Activated CD4-positive, alpha-beta T cell treated with anti-CD3 and anti-CD28 coated beads, Interleukin-2, amount 50 U/mL, for 4 hours (primary cell): ENCODE measurements at places on chromosomes 12 and 14.

DNA sequence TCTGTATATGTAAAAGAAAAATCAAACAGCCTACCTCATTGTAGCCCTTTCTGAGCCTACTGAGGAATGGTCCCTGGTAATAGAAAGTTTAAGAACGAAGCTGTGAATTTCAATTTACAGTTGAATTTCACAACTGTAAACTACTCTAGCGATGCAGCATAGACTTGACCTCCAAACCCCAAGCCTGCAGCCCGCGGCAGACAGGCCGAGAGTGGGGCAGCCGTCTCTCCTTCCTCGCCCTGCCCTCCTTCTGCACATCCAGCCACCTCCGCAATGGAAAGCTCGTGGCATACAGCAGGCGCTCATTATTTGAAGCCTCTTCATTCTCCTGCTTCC, 15.3 kb downstream of the RNASE2 start:
- no peak for DNase-seq

- no peak for DNase-seq
Measured at GRCh38 chr12:124790650-124791400, 72.8 kb downstream of the SCARB1 start.

GRCh38 chr14:72692696-72693095, 201.2 kb downstream of the DPF3 start:
- no peak for DNase-seq

DNA sequence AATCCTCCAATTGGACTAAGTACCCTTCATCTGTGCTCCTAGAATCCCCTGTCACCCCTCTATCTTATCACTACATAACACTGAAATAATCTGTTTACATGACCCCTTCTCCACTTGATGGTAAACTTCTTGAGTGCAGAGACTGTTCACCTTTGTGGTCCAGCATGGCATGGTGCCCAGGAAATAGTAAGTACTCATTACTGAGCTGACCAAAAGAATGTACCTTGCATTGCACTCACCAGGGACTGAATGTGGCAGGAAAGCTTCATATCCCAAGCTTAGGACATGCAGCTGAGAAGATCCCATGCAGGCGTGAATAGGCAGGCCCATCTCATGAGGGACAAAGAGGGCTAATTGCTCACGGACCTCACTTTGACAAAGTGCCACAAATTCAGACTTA, 1.4 kb upstream of the GARIN2 start:
- DNase-seq, result no peak

DNA sequence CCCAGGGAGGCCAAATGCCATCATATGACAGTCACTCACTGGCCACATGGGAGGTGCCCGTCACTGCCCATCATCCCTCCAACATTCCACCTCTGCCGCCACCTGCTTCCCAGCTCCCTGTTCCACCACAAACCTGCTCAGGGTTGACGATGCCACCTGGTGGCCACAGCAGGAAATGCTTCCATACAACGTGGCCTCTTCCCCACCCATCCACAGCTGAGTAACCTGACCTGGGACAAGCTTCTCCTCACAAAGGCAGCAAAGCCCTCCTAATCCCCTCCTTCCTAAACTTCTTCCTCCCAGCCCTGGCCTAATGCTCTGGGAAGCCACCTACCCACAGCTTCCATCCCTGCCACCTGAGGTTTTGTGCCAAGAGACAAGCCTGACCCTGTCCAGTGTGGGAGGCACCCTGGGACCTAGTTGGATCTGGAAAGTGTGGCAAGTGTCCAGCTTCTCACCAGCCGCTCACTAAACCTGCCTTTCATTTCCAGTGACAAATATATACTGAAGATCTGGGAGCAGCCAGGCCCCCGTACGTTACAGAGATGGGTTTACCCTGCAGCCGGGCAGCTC, 4.3 kb downstream of the DEGS2 start:
- no peak for DNase-seq

- DNase-seq, result no peak
Measured at GRCh38 chr12:40168001-40168400, 56.8 kb upstream of the LRRK2 start.

DNA sequence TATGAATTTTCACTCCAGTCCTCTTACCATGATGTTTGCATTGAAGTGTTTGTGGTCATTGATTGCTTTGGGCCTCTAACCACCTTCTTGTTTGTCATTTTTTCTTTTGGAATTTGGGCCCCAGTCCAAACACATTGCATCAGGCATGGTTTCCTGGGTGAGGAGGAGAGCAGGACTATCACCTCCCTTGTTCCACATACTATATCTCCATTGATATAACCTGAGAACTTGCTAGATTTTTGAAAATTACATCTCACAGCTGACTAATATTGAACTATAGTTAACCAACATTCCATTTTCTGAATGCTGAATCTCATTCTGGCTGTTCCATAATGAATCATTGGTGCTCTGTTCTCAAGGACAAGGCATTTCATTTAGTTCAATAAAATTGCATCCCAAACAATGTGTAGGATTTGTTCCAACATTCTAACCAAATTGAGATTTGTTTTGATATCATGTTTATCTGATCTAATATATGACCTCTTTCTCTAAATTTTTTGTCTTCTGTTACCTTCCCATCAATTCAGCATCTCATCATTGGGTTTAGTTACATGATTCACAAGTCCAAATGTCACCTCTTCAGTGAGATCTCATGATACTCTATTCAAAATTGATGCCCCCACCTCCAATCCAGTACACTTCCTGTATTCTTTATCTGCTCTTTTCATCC, 329.0 kb downstream of the ZFP36L1 start:
- no peak for DNase-seq

GRCh38 chr12:90677055-90677454, 277.9 kb downstream of the CCER1 start:
- no peak for DNase-seq

DNA sequence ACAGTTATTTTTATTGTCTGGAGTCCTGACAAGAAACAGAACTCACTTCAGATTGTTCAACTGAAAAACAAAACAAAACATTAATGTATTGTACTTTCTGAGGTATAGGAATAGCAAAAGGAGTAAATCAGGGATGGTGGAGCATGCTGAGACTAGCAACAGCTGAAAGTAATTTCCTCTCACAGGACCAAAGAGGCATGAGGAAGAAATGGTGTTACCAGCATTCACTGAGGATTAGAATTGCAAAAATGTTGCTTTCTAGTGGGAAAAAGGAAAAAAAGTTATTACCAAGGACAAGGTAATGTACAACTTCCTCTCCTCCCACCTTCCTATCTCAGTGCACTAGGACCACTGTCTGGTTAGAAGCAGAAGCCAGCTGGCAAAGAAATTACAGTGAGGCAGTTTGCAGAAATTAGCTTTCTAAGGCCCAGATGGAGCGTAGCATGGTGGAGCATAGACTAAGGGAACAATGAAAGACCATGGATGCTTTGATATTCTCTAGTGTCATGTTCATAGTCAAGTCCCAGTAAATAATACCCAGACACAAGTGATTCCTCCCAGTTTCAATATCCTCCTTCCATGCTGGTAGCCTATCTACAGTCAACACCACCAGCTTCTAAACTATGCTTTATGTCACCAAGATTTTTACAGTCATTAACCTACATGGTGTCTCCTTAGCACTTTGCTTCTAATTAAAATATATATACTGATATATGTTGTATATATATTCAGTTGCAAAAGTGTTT, 133.7 kb upstream of the DCN start:
- no peak for DNase-seq

DNA sequence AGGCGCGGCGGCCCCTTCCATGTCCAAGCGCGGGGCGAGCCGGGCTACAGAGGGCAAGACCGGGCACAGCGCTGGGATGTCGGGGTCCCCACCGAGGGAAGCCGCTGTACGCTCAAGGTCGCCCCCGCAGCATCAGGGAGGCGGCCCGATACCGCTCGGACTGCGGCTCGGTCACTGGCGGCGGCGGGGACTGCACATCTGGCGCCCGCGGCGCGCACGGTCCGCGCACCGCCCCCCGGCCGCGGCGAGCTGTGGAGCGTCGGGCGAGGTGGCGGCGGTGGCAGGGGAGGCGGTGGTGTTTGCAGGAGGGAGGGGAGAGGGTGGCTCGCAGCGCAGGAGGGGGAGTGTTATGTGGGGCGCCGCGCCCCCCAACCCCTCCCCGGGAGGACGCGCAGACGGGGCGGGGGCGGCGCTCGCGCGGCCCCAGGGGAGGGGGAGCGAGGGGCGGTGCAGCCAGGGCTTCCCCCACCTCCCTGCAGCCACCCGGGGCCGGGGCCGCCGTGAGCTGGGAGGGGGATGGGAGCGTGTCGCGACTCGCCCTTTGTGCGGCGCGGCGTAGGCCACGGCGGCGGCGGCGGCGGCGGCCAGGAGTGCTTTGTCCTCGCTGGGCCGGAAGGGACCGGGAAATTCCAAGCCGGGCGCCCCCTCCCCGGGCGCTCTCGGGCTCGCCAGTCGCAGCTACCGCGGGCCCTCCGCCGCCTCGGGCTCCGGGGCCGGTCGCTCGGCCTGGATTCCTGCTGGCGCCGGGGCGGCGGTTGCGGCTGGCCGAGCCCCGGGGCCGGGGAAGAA, at the start of gene NUAK1:
Gene NUAK1 (minus strand): TSS at position 322 of the 789 bp plus-strand sequence. CDS start 301 bp downstream, at position 21.
- no peak for DNase-seq

DNA sequence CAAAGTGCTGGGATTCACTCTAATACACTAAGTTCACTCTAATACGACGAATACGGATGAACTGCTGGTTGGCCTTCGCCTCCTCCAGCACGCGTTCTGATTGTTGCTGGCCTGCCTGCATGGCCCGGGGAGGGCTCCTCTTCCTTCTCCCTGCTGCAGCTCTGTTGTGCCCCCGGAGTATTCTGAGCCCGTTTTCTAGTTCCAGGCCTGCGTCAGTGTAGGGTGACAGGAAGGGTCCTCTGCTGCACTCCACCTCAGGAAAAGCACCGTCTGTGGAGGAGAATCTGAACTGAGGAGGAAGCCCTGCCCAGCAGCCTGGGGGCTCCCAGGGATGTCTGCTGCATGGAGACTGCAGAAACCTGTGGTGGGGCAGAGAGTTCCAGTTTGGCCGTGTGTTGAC, 44.4 kb downstream of the DDX51 start:
- DNase-seq, result no peak

DNA sequence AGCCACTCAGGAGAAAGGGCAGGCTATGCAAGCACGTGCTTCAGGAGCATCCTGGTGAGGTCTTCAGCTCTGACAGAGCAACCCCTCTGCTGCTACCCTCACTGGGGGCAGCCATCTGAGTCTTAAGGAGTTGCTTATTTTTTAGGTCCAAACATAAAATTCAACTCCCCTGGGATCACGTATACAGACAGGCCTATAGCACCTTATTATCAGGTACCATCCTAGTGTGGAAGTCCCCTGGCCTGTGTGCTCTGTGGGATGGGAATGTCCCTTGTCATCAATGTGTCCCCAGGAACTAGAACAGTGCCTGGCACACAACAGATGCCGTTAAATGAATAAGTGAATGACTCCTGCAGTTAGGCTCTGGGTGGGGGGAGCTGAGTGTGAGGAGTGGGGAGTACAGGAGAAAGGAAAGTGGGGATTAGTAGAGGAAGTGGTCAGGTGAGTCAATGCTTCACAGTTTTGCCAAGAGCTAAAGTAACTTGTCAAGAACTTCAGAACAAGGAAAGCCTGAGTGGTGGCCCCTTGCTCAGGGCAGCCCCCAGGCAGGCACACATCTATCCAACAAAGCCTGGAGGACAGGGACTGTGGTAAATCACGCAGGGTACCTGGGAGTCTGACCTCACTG, 33.5 kb downstream of the DAD1 start:
- peak; percentile 54 for DNase-seq
